ENCODE measurements at places on chromosomes 16 and 17.
A peak's percentile ranks its signal among the peaks of the same experiment; 100 is the strongest.

DNA sequence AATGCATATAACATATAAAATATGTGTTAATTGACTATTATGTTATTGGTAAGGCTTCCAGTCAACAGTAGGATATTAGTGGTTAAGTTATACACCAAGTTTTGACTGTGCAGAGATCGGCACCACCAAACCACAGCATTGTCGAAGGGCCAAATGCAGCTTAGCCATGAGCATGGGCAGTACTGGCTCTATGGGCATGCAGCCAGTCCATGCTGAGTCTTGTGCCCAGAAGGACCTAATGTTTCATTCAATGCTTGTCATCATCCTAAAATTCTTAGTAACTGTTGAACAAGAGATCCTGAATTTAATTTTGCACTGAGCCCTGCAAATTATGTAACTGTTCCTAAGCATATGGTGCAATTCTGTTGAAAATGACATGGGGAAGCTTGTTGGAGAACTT lies 233.4 kb upstream of the HS3ST3A1 start:
- DNase-seq, result no peak

GRCh38 chr16:13936596-13937081 lies 16.7 kb downstream of the ERCC4 start:
- no peak for DNase-seq

GRCh38 chr17:67156269-67157199 lies 88.5 kb downstream of the HELZ start:
- DNase-seq, result no peak

DNA sequence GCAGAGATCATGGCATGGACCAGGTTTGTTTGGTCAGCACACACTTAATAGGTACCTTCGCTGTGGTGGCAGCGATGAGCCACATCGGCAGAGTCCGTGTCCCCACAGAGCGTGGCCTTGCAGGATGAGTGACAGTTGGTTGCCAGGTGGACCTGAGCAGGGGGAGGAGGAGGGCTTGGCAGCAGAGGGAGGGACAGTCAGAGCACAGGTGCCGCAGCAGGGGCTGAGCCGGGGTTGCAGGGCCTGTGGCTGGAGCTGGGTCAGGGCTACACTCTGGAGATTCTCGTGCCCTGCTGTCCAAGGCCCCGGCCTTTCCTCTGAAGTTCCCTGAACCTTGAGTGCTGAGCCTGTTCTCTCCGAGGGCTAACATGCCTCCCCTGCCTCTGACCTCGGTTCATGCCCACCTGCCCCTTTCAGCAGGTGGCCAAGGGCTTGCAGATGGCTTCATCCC lies 24.8 kb downstream of the POLR3E start:
- no peak for DNase-seq

DNA sequence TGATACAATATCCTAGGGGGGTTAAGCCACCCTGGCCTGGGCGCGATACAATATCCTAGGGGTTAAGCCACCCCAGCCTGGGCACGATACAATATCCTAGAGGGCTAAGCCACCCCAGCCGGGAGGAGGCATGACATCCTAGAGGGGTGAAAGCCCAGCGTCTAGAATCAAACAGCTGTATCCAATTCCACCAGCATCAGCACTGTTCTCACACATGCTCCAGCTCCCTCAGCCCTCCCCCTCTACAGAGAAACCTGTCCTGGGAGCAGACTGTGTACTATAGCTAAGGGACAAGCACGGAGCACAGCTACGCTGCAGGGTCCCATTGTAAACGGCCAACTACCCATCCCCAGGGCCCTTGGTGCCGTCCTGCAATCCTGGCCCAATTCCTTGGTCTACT lies 6.2 kb downstream of the GINS2 start:
- no peak for DNase-seq

DNA sequence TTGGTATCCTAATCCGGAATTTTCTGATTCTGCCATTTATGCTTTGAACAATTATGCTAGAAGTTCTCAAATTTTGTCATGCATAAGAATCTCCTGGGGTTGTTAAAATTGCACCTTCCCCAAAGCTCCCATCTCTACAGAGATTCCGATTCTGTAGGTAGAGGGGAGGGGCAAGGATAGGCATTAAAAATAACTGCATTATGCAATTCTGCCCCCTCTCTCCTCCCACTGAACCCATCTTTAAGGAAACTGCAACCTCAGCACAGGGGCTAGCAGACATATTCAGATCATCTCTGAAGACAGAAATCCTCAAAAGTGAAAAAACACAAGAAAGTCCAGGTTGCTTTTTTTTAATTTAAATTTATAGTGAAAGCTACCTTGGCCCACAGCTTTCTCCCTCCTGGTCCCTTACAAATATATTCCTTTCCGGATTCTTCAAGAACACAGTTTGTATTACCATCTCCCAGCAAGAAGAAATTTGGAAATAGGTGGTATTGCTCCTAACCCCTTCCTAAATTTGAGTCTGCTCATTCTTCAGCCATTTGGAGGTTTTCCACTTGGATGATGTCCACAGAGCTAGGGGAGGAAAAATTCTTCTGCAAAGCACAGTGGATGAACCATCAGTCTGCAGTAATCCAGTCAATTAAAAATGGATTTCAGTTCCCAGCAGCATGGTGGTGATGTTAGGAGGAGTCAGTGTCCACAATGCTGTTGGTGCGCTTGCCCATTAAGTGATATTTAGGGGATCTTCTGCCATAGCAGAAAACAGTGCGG lies 67.7 kb downstream of the RBFOX1 start:
- DNase-seq, result no peak

DNA sequence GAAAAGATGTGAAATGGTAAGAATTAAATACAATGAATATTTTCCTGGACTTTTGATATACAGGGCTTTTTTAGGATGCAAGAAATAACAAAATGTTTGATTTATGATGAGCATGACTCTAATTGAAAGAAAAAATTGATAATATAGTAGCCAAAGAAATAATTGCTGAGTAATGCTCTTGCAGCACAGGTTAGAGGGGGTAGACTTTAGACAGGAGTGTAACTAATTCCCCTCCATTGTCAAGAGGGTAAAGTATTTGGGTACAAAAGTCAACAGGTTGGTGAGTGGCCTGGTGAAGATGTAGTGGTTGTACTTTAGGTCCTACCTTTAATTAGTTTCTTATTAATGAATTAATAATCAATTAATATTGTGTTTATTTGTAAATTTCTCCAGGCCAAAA lies 912.3 kb downstream of the KCNJ2 start:
- no peak for DNase-seq

- DNase-seq, result no peak
Observed at GRCh38 chr17:38602956-38603785, 2.6 kb downstream of the SRCIN1 start.

DNA sequence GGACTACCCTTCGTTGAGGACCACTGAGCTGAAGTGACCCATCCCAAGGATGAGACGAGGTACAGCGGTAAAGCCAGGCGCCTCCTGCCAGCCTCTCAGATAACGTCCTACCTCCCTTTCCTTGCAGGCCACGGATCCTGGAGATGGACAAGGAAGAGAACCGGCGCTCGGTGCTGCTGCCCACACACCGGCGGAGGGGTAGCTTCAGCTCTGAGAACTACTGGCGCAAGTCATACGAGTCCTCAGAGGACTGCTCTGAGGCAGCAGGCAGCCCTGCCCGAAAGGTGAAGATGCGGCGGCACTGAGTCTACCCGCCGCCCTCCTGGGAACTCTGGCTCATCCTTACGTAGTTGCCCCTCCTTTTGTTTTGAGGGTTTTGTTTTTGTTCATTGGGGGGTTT lies 17.3 kb upstream of the LLGL1 start:
- no peak for DNase-seq

GRCh38 chr16:89563639-89564392 lies 3.3 kb downstream of the RPL13 start:
- no peak for DNase-seq

DNA sequence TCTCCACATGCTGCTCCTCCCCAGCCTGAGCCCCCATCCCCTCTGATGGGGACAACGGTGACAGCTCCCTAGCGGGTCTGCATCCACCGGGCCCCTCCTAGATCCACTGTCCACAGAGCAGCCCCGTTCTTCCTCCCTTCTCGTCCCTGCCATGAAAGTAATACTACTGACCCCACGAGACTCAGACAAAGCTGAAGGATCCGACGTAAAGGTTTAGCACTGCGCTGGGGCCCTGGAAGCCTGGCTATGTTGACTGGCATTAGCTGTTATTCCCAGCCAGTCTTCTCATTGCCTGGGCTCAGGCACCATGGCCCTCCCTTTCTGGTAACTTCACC lies 30.7 kb downstream of the VAC14 start:
- DNase-seq, result no peak

GRCh38 chr16:20181416-20181815 lies 107.7 kb upstream of the GPR139 start:
- DNase-seq, result no peak

DNA sequence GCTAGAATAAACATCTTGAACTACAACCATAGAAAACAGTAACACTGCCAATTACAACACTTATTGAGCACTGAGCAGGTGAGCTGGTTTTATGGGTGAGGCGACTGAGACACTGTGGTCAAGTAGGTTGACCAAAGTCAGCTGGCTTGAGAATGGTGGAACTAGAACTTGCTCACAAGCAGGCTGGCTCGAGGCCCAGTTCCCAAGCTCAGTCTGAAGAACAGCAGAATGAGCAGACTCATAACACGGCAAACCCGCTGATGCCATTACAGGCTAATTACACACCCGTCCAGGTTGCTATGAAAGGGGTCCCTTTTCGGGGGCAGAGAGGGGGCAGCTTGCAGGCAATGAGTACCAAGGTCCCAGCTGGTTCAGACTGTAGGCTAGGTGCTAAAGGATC lies 6.5 kb downstream of the ZZEF1 start:
- no peak for DNase-seq

GRCh38 chr17:1490643-1491442 lies 1.6 kb downstream of the MYO1C start:
- peak; percentile 60 for DNase-seq

DNA sequence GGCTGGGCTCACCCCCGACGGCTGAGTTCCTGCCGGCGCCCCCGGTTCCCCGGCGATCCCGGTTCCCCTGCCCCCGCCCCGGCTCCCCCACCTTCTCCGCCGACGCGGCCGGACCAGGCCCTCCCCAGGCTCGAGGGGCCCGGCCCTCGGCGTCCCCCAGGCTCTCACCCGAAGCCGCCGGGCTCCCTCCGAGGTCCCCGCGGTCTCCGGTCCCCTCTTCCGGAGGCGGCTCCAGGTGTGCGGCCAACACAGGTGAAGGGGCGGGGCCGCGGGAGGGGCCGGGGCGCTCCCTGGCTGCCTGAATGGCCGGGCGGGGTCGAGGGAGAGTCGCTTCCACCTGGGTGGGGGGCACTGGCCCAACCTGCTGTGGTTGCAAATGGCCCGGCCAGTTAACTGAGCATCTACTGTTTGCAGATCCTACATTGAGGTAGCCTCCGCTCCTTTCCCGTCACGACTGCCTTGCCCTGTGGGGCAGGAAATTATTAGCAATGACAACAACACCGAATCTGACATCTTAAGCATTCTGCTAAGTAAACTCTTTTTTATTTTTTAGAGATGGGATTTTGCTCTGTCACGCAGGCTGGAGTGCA lies at the start of gene BICDL2:
TSS of gene BICDL2 (minus strand) at position 219 of the 590 bp plus-strand sequence. CDS start 1,448 bp downstream, outside the sequence.
- DNase-seq, result no peak

DNA sequence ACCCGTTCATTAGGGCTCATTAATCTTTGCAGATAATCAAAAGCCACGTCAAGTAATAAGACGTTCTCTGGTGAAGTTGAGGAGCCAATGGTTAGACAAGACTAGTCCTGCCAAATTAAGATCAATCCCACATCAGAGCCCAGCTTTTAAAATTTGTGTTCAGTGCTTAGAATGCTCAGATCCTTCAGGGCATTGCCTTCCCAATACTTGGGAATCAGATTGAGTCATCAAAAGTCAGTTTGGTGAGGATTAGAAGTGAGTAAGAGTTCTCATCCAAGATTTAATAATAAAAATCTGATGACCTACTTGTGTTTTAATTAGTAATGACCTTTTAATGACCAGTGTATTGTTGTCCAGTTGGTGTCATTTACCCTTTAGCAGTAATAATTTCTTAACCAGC lies 19.8 kb downstream of the MAP2K4 start:
- no peak for DNase-seq

GRCh38 chr17:81582749-81583148 lies 30.6 kb upstream of the FAAP100 start:
- no peak for DNase-seq

- DNase-seq, result no peak
Observed at GRCh38 chr17:12789481-12790248, at the start of gene ARHGAP44. Gene ARHGAP44, plus strand, starts transcription at chr17:12789498. Its CDS starts 341 bp downstream, at chr17:12789839.

DNA sequence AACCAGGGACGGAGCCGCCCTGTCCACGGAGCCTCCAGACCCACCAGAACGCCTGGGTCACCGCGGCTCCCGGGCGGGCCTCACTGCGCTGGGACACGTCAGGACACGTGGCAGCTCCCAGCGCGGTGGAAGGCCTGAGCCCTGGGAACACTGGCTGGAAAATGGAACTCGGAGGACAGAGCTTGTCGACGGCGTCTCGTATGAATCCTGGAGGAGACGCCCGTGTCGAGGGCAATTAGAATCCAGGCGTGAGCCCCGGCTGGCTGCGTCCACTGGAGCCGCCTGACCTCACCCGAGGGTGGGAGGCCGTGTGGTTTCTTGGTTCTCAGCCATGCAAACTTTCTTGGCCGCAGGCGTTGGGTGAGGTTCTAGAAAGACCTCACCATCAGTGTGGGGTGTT lies 173.9 kb downstream of the LAT start:
- DNase-seq, result no peak

DNA sequence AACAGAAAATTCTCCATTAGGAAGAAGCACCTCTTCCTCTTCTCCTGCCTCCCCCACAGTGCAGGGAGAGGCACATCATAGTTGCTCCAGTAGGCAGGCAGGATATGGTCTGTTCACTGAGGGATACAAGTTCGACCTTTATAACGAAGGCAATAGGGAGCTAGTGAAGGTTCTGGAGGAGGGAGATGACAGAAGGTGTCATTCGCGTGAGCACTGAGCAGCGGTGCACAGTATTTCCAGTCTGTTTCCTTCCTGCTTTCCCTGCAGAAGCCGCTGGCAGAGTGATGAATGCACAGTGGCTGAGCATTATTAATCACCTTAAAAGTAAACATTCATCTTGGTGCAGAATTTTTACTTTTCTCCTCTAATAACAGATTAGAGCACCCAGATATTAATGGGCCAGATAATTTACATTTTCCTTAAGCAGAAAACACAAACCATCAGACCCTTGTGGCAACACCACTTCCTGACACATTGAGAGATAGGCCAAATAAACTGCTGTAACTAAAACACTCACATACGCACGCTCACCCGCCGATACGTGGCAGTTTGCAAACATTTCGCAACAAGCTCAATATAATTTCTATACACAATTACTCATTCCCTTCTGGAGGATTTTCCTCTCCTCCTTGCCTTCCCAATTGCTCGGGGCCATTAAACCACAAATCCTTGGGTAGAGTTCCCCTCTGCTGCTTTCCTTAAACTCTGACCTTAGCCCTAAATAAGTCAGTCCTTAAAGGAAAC lies 69.5 kb downstream of the AIPL1 start:
- no peak for DNase-seq

- DNase-seq, result no peak
Observed at GRCh38 chr16:56941092-56941491, 9.2 kb downstream of the HERPUD1 start.
